ENCODE measurements at places on chromosomes 4 and X. TPM values are rescaled to one million over a fixed set of nuclear protein-coding genes. Genes with fewer than 3 reads are reported as not detected.
A peak's percentile ranks its signal among the peaks of the same experiment; 100 is the strongest.

STS gene
- 5.0 TPM for total RNA-seq

- no peaks in the 10 kb centered on the region for H3K4me1 ChIP-seq
- no peaks in the 10 kb centered on the region for H3K36me3 ChIP-seq
- no peak for DNase-seq
- H3K27ac ChIP-seq, result no peak overlapping the region
Measured at GRCh38 chr4:93748373-93749291, 79.9 kb upstream of the ATOH1 start.

YY2 gene
- total RNA-seq, result 2.3 TPM

- DNase-seq, result peak; percentile 67
- H3K4me3 ChIP-seq, result peak within 1 kb of the TSS; percentile 40
- no peaks in the 10 kb centered on the region for H3K4me1 ChIP-seq
- H3K27ac ChIP-seq, result no peak within 1 kb of the TSS
- no peaks in the 10 kb centered on the region for H3K36me3 ChIP-seq
- H3K27me3 ChIP-seq, result peaks cover 47% of the 10 kb centered on the region
Measured at GRCh38 chrX:137565921-137566745, at the start of gene ZIC3. ZIC3 (plus strand) TSS chrX:137566127; CDS start chrX:137566692, 565 bp downstream.

DNA sequence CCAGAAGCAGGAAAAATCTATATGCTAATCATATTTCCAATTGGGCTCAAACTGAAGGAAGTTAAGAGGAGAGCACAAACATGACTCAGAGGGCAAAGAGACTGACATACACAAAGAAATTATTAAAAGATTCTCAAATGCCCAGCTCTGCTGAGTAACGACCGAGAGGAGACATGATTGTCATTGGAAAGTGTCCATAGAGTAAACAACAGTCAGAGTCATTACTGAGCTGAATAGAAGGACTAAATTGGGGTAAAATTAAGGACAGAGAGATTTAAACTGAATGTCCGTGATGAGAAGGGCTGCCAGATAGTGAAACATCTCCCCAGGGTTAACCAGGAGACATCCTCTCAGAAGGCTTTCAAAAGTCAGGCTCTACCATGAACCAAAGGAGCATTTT lies 111.2 kb upstream of the GALNT7 start:
- no peak overlapping the region for H3K27ac ChIP-seq
- no peak overlapping the region for H3K4me3 ChIP-seq
- no peaks in the 10 kb centered on the region for H3K27me3 ChIP-seq
- DNase-seq, result no peak
- H3K36me3 ChIP-seq, result no peaks in the 10 kb centered on the region

SLC6A14 gene
- not detected for total RNA-seq

POF1B gene
- total RNA-seq, result 0.66 TPM

DNA sequence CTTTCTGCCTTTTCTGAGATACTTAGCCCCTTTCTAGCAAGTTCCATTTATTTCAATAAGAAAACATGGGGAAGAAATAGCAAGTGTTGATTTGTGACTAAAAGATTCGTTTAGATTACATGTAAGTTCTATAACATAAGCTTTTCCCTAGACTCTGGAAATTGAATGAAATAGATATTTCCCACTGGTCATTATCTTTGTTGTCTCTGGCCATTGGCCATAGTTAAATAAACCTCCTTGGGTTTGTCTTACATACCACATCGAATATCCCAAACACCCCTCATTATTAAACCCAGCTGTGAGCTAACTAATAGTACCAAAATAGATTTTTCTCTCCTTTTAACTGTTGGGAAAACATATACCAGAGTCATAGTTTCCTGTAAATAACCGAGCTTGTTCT lies 534.8 kb downstream of the IQCM start:
- no peaks in the 10 kb centered on the region for H3K27me3 ChIP-seq
- no peak overlapping the region for H3K4me3 ChIP-seq
- no peaks in the 10 kb centered on the region for H3K36me3 ChIP-seq
- no peak for DNase-seq
- H3K4me1 ChIP-seq, result no peaks in the 10 kb centered on the region

- H3K36me3 ChIP-seq, result no peaks in the 10 kb centered on the region
- DNase-seq, result no peak
- H3K27ac ChIP-seq, result no peak overlapping the region
- no peaks in the 10 kb centered on the region for H3K4me1 ChIP-seq
- H3K4me3 ChIP-seq, result no peak overlapping the region
Measured at GRCh38 chr4:154908168-154908567, 127.1 kb downstream of the RBM46 start.

NAA11 gene
- total RNA-seq, result not detected

- no peak for DNase-seq
- H3K27ac ChIP-seq, result no peak overlapping the region
Measured at GRCh38 chr4:59393780-59394179, 1806.3 kb upstream of the ADGRL3 start.

GRCh38 chr4:17066972-17067371 lies 168.5 kb upstream of the LDB2 start:
- H3K36me3 ChIP-seq, result no peaks in the 10 kb centered on the region
- no peak for DNase-seq
- H3K4me3 ChIP-seq, result no peak overlapping the region
- no peak overlapping the region for H3K27ac ChIP-seq

RASSF6 gene
- total RNA-seq, result under 0.01 TPM

GRCh38 chr4:39637586-39638353 lies 895 bp downstream of the SMIM14 start:
- peak overlapping the region; percentile 99 for H3K27ac ChIP-seq
- H3K36me3 ChIP-seq, result no peaks in the 10 kb centered on the region
- peaks cover 2% of the 10 kb centered on the region for H3K4me1 ChIP-seq
- H3K27me3 ChIP-seq, result no peaks in the 10 kb centered on the region

LYAR gene
- total RNA-seq, result 11.4 TPM

GRCh38 chrX:13654116-13654515 lies 1.2 kb downstream of the TCEANC start:
- no peak overlapping the region for H3K4me3 ChIP-seq
- no peaks in the 10 kb centered on the region for H3K4me1 ChIP-seq
- H3K27me3 ChIP-seq, result no peaks in the 10 kb centered on the region
- H3K36me3 ChIP-seq, result no peaks in the 10 kb centered on the region

GRCh38 chr4:55673424-55673823 lies 37.3 kb upstream of the NMU start:
- H3K27me3 ChIP-seq, result no peaks in the 10 kb centered on the region
- no peak overlapping the region for H3K27ac ChIP-seq
- H3K36me3 ChIP-seq, result no peaks in the 10 kb centered on the region
- DNase-seq, result no peak
- no peaks in the 10 kb centered on the region for H3K4me1 ChIP-seq

DNA sequence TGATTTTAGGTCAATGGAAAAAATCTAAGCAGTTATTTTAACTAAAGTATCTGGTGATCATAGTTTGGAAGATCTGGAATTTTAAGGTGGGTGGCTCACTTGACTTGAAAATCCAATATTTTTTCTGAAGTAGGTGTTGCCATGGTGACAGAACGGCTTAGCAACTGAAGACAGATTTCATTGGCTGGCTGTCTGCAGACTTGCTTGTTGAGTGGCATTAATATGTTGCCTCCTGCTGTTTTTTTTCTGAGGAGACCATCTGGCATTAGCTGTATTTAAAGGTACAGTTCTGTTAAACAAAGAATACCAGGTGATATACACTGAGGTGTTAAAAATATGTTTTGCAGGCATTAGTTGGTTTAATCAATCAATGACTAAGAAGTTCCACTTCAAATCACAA lies 19.8 kb downstream of the CPE start:
- no peaks in the 10 kb centered on the region for H3K27me3 ChIP-seq
- H3K36me3 ChIP-seq, result no peaks in the 10 kb centered on the region
- no peak overlapping the region for H3K27ac ChIP-seq
- no peak for DNase-seq

DNA sequence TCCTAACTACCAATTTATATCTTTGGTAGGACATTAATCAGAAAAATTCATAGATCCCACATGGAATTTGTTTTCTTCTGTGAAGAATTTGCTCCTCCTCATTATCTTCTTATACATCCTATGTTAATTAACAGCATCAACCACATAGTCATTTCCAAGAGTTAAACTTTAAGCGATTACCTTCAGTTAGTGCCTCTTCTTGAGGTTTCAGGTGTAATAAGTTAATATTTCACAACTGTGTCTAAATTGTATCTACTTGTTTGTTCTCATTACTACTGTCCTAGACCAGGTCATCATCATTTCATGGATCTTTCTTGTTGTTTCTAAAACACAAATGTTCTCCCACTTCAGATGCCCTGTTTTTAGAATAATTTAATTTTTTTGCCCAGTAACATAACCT lies 457.9 kb downstream of the FAT4 start:
- no peaks in the 10 kb centered on the region for H3K27me3 ChIP-seq
- no peaks in the 10 kb centered on the region for H3K4me1 ChIP-seq
- no peak overlapping the region for H3K4me3 ChIP-seq
- H3K36me3 ChIP-seq, result no peaks in the 10 kb centered on the region

PLP1 gene
- total RNA-seq, result 32.7 TPM

PRIMPOL gene
- total RNA-seq, result 18.7 TPM

DNA sequence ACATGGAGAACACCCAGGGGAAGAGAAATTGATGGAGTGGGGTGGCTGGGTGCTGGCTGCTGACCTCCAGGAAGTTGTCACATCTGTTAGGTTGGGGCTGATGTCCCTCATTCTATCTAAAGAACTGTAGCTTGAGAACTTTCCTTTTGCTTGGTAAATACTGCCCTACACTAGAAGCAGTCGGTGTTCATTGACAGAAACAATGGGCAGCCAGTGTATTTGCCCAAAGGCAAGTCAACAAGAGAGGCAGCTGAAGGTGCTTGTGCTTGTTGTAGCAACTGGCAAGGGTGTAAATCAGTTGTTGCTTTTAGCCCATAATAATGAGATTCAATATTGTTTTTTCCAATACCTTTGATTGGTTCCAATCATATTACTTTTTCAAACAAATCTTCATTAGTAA lies 956 bp downstream of the TMEM154 start:
- peaks cover 11% of the 10 kb centered on the region for H3K4me1 ChIP-seq
- H3K27ac ChIP-seq, result no peak overlapping the region
- no peak overlapping the region for H3K4me3 ChIP-seq
- no peaks in the 10 kb centered on the region for H3K27me3 ChIP-seq
- no peaks in the 10 kb centered on the region for H3K36me3 ChIP-seq

- H3K27ac ChIP-seq, result no peak overlapping the region
- H3K27me3 ChIP-seq, result no peaks in the 10 kb centered on the region
- no peak for DNase-seq
- no peaks in the 10 kb centered on the region for H3K36me3 ChIP-seq
- H3K4me1 ChIP-seq, result no peaks in the 10 kb centered on the region
- H3K4me3 ChIP-seq, result no peak overlapping the region
Measured at GRCh38 chr4:100497791-100498190, 20.0 kb downstream of the EMCN start.

DNA sequence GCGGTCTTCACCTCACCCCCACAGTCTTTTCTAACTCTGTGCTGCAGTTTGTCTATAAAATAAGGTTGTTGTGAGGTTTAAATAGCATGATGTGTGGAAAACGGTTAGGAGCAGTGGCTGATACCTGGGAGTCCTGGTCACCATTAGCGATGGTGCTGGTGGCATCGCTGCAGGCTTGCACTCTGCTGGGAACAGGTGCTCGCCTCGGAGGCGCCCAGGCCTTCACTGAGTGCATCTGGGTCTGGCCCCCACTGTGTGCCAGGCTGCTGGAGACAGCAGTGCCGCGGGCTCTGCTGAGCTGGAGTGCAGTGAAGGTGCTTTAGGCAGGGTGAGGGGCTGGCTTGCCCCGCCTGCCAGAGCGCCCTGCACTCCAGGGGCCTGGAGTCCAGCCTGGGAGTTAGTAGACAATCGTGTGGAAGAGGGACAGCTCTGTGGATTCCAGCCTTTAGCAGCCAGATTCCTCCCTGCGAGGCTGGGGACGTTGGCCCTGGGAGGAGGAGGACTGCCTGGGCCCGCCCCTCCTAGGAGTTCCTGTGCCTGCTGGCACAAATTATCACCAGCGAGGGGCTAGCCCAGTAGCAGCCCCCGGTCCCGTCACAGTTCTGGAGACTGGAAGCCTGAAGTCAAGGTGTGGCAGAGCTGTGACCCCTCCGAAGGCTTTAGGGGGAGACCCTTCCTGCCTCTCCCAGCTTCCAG lies 7.3 kb downstream of the RGS12 start:
- no peak overlapping the region for H3K27ac ChIP-seq
- H3K4me1 ChIP-seq, result peaks cover 10% of the 10 kb centered on the region
- DNase-seq, result no peak
- no peaks in the 10 kb centered on the region for H3K36me3 ChIP-seq
- no peaks in the 10 kb centered on the region for H3K27me3 ChIP-seq

- H3K4me1 ChIP-seq, result no peaks in the 10 kb centered on the region
- no peaks in the 10 kb centered on the region for H3K36me3 ChIP-seq
Measured at GRCh38 chrX:56125946-56126345, 106.2 kb upstream of the KLF8 start.

GRCh38 chrX:149984411-149984810 lies 46.1 kb upstream of the EOLA2 start:
- no peaks in the 10 kb centered on the region for H3K4me1 ChIP-seq
- H3K27me3 ChIP-seq, result no peaks in the 10 kb centered on the region
- H3K36me3 ChIP-seq, result no peaks in the 10 kb centered on the region
- no peak for DNase-seq
- H3K4me3 ChIP-seq, result no peak overlapping the region

- H3K36me3 ChIP-seq, result no peaks in the 10 kb centered on the region
- no peak overlapping the region for H3K27ac ChIP-seq
- DNase-seq, result no peak
- no peaks in the 10 kb centered on the region for H3K4me1 ChIP-seq
Measured at GRCh38 chrX:57752866-57753265, 72.8 kb upstream of the NLRP2B start.

ZC4H2 gene
- 13.3 TPM for total RNA-seq

- no peaks in the 10 kb centered on the region for H3K4me1 ChIP-seq
- no peak for DNase-seq
- no peak overlapping the region for H3K4me3 ChIP-seq
- no peaks in the 10 kb centered on the region for H3K27me3 ChIP-seq
- H3K36me3 ChIP-seq, result no peaks in the 10 kb centered on the region
Measured at GRCh38 chr4:36677874-36678273, 396.5 kb downstream of the DTHD1 start.

DNA sequence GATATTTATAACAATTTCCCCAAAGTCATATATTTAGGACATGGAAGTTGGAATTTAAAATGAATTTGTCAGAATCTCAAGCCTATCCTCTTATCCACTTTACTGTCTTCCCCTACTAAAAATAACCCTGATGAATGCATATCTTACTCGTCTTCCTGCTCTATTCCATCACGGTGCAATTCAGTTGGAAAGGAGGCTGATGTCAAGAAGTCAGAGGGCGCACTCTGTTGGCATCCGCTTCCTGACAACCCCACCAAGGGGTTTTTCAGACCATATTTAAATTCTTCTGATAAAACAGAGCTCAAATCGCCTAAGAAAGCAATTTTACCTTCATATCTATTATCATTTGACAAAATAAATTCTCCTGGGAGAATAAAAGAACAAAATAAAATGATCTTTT lies 233.5 kb downstream of the ARHGAP24 start:
- no peaks in the 10 kb centered on the region for H3K4me1 ChIP-seq
- no peaks in the 10 kb centered on the region for H3K36me3 ChIP-seq
- no peaks in the 10 kb centered on the region for H3K27me3 ChIP-seq
- H3K4me3 ChIP-seq, result no peak overlapping the region

FRG2 gene
- not detected for total RNA-seq

GC gene
- total RNA-seq, result not detected

- DNase-seq, result no peak
- H3K4me1 ChIP-seq, result no peaks in the 10 kb centered on the region
- no peaks in the 10 kb centered on the region for H3K36me3 ChIP-seq
- no peak overlapping the region for H3K4me3 ChIP-seq
- no peak overlapping the region for H3K27ac ChIP-seq
Measured at GRCh38 chr4:182219411-182220056, 23.7 kb upstream of the TENM3 start.

S100P gene
- 0.41 TPM for total RNA-seq
